ENCODE measurements at places on chromosomes 5 and 9. TPM values are rescaled to one million over a fixed set of nuclear protein-coding genes. Genes with fewer than 3 reads are reported as not detected.

DNA sequence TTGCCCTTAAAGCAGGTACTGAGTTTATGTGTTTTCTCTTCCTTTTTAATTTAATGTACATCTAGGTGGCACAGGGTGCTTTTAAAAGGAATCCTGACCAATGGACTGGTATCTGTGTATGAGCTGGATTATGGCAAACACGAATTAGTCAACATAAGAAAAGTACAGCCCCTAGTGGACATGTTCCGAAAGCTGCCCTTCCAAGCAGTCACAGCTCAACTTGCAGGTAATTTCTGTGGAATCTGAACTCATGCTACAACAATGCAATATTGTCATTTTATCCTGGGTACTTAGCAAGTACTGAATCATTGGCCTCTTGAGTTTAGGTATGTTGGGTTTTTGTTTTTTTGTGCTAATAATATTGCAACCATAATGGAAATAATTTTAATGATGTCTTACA, 14.4 kb upstream of the TMOD1 start:
- DNase-seq: no peak

GRCh38 chr5:148352696-148353095, 17.3 kb downstream of the SPINK9 start:
- DNase-seq: no peak

DNA sequence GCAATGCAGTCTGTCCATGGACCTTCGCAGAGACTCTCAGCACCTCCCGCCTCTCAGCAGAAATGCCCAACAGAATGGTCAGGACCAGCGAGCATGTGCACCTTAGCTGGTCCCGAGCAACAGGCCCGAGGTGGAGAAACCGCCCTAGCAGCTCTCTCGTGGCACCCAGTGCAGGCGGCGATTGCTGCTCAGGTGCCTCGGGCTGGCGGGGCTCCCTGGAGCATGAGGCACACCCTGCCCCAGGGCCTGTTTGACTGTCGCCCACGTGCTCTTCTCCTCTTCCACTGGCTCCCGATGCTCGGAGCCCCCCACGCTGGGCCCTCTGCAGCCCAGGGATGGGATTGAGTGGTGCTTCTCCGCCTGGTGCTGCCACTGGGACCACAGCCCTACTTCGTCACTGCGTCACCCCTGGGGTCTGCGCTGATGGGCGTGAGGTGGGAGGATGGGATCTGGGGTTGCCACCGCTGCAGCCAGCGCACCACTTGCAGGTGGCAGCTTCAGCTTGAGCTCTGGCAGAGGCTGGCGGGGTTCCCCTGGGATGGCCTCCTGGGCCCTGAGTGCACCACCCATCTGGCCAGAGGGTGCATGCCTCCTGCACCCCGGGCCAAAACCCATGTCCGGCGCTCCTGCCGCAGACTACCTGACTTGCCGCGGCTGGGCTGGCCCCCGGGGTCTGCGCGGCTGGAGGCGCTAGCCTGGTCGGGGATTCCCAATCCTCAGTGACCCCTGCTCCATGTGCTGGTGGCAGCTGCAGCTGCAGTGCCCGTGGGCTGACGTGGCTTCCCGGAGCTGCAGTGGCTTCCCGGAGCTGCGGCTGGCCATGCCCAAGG, 244.2 kb downstream of the FOXD4L6 start:
- no peak for DNase-seq

DNA sequence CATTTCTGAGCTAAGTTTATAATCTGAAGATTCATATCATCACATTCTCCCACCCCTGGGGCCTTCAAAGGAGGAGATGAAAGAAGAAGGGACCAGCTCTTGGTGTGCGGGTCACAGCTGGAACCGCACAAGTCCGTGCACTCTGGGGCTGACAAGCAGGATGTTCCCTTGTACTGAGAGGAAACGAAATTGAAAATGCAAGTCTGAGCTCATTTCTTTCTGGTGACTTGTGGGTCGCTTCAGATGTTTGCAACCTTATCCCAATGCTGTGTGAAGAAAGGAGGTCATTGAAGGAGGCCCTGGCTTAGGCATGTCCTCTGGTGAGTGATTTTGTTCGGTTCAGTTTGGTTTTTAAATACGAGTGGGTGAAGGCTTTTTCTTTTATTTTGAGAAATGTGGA, 59.6 kb downstream of the C9orf152 start:
- DNase-seq: no peak

DNA sequence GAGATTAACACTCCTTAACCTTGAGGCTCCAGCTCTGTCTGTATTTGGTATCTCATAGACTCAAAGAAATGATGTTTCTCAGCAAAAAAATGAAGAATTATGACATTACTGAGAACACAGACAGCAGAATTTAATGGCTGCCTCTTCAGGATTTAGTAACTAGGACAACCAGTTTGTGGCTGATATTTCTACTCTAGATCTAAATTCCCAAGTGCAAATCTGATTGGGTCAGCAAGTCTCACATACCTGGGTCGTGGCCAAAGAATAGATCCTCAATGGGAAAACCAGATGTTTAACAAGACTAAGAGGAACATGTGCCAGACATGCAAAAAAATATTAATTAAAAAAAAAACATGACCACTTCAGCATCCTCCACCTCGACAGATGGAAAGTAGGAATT, 608.9 kb downstream of the DTWD2 start:
- no peak for DNase-seq

DNA sequence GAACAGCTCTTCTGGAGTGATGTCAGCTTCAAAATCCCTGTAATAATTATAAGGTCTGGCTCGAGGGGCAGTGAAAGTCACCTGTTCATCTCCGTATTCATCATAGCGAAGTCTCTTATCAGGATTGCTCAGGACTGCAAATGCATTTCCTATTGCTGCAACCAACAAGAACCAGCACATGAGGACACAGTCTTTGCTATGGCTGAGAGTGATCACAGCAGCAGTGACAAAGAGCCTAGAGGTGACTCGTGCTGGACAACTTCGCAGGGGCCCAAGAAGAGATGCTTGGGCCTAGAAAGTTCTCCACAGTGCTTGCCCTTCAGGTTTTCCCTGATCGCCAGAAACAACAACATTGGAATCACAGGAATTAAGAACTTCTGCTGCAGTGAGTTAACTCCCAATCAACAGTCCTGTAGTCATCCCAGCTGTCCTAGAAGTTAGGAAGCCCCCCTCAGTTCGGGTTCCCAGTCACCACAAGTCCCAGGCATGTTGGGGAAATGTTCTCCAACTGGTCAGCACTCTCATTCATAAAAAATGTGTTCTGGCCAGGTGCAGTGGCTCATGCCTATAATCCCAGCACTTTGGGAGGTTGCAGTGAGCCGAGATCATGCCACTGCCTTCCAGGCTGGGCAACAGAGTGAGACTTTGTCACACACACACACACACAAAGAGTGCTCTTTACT, 13.0 kb downstream of the DNAJC18 start:
- DNase-seq: no peak

Gene CBY3
- 0.55 TPM for polyA plus RNA-seq

Gene GDF9
- 2.1 TPM for polyA plus RNA-seq

Gene C9orf78
- 87.6 TPM for polyA plus RNA-seq

DNA sequence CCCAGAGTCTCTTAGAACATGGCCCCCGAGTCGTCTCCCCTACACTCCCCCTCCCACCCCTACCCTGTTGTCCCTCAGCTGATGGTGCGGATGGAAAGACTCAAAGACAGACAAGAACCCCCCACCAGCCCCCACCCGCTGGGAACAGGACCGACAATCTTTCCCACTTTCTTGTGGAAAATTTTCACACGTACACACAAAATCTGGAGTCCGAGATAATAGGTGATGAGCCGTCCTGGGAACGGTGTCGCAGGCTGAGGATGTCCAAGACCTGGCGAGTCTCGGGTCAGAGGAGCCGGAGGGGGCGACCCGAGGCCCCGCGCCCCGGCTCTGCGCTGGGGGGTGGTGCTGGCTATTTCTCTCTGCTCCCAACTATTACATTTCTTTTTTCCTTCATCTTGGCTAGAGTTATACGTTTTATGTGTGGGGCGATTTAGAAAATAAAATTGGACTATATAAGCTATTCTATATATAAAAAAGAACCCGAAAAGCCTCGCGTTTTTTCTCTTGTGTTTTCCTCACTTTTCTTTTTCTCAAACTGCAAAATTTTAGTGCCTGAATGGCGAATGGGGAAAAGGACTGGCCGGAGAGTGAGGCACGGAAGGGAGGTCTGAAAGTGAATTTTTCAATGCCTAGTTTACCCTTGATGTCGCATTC, 188.8 kb downstream of the MEF2C start:
- no peak for DNase-seq

DNA sequence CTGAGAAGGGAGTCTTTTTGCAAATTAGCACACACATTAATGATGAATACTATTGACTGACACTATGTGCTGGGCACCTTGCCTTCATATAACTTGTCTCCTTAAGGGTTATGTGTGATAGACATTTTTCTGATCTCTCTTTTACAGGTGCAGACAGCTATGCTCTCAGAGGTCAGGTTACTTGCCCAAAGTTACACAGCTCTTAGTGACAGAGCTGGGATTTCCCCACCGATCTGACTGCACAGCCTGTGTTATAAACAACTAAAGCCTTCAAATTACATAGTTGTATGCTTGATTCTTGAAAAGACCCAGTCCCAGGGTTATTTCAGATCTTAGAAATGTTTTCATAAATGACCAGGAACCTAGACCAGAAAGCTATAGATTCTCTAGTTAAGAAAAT, 462.7 kb downstream of the EBF1 start:
- no peak for DNase-seq

- DNase-seq: no peak
Observed at GRCh38 chr5:115941051-115941675, 21.1 kb upstream of the LVRN start.

Gene REEP2
- polyA plus RNA-seq: 13.0 TPM

GRCh38 chr9:2420543-2420942, 201.0 kb upstream of the VLDLR start:
- DNase-seq: no peak

Gene F2RL1
- 32.4 TPM for polyA plus RNA-seq

Gene SPINK4
- polyA plus RNA-seq: not detected

Gene GNA14
- 13.7 TPM for polyA plus RNA-seq

DNA sequence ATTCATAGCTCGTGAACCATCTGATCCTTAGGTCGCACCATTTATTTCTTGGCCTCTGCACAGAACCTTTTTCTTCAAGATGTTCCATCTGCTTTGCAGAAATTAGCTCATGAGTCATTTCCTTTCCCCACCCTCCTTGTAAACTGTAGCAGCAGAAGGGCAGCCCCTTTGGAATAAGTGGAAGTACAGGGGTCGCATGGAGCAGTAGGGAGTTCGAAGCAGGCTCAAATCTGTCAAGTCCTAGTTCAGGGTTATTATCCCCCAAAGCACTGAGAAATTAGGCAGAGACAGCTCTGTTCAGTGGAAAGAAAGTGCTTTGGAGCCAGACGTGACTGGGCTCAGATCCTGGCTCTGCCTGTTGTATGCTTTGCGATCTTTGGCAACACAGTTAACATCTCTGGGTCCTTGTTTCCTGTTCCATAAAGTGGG, 84.2 kb downstream of the SGCD start:
- no peak for DNase-seq

GRCh38 chr5:39518516-39518915, 93.7 kb upstream of the DAB2 start:
- DNase-seq: no peak

DNA sequence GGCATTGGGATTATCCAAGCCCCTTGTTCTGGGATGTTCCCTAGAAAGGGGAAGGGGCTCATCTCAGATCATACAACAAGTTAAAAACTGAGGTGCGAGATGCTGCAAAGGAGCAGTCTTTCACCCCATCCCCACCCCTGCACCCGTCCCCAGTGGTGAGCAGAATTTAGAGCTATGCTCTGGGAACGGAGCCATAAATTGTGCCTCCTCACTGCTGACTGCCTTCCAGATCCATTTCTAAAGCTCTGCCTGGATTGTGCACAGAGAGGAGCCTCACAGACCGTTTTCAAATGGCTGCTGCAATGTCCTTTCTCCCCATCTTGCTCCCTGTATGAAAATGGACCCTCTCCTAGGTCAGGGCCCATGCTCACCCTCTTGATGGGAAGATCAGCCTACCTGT, 8.3 kb downstream of the SLC25A48 start:
- no peak for DNase-seq

- no peak for DNase-seq
Observed at GRCh38 chr9:114302727-114303126, 20.2 kb upstream of the ORM1 start.

Gene NXNL2
- polyA plus RNA-seq: 2.2 TPM

Gene PDE6A
- polyA plus RNA-seq: 0.12 TPM

Gene CCDC180
- 16.5 TPM for polyA plus RNA-seq

- no peak for DNase-seq
Observed at GRCh38 chr5:112977440-112977861, 853 bp downstream of the DCP2 start.

Gene MRNIP
- polyA plus RNA-seq: 55.8 TPM

DNA sequence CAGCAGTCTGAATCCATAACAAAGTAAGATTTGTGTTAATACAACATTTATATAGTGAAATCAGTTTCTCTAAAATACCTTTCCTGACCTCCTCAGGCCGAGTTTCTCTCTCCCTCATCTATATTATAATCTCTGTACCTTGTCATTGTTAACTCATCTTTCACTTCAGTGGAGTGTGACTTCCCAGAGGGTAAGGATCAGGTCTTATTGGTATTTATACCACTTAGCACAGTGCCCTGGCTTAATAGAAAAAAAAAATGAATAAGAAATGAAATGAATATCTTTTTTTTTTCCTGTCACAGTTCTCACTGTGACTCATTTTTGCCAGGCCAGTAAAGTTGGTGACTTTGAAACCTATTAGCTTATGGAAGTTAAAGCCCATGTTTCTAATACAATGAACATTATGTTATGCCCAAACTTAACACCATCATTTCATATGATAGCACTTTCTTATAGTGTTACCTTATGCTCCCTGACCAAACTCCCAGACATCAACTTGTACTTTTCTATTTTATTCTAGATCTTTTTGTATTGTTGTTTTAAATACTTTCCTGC, 90.1 kb downstream of the NR3C1 start:
- no peak for DNase-seq

DNA sequence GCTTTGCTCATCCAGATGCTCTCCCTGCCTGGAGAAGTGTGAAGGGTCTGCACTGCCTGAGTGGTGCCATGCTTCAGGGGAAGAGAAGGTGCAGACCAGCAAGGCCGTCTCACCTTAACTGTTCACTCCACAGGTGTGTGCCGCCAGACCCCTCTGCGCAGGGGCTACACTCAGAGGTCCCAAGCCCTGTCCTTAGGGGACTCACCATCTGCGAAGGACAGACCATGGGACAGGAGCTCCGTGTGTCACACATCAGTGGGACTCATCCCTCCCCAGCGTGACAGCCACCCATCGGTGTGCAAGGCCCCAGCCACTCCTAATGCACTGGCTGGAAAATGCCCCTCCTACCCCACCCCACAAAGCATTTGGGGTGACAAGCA, 142.9 kb downstream of the OLFM1 start:
- no peak for DNase-seq

DNA sequence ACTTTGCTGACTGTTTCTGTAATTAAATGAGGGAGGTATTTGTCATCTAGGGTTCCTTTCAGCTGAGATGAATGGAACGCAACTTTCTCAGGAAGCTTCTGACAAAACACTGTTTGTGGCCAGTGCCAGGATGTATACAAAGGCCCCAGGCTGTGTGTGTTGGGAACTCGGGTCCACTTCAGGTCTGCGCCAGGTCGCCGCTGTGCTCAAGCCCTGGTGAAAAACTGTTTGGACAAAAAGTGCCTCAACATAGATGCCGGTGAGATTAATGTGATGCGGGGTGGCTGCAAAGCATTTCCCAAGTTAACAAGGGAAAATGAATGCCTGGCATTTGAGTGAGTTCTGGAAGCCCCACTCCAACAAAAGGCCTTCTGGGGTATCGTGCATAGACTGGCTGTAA, 156.4 kb downstream of the GABBR2 start:
- DNase-seq: no peak

Gene APBA1
- 16.2 TPM for polyA plus RNA-seq
